Amniotic stem cell (primary cell): ENCODE measurements at places on chromosomes 5 and 9.

DNA sequence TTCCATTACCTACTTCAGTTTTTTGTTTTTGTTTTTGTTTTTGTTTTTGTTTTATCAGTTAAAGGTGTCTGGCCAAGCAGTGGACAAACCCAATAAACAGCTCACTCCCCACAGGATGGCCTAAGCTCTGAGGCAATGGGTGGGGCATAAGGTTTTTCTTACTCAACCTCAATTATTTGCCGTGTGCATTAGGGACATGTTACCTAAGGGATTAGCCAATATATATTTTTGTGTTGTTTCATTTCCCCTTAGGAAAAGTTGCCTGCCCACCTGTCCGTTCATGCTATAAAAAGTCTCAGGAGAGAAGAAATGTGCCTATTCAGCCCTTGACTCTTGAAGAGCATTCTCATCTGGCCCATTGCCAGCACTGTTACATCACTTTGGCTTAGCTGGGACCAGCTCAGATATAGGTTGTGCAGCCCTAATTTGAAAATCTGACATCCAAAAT lies 7.3 kb downstream of the SH3RF2 start:
- DNase-seq: no peak

GRCh38 chr5:91178461-91178860 lies 204.7 kb downstream of the ARRDC3 start:
- no peak for DNase-seq

DNA sequence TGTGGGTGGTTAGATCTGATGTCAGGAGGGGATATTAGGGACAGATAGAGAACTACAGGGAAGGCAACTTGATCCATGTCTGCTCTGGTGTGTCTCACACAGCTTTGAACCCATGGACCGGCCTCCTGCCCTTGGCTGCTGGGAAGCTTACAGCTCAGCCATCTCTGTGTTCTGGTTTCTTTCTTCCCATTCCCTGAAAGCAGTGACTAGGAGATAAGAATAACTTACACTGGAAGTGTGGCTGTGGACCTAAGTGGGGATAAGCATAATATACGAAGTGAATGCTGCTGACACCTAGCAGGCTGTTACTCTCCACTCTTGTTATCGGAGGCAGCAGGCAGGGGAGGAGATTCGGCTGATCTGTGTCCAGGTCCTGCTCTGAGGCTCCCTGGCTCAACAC lies 282.3 kb upstream of the TUT7 start:
- no peak for DNase-seq

GRCh38 chr9:120411862-120412424 lies 168.0 kb downstream of the CDK5RAP2 start:
- DNase-seq: no peak

DNA sequence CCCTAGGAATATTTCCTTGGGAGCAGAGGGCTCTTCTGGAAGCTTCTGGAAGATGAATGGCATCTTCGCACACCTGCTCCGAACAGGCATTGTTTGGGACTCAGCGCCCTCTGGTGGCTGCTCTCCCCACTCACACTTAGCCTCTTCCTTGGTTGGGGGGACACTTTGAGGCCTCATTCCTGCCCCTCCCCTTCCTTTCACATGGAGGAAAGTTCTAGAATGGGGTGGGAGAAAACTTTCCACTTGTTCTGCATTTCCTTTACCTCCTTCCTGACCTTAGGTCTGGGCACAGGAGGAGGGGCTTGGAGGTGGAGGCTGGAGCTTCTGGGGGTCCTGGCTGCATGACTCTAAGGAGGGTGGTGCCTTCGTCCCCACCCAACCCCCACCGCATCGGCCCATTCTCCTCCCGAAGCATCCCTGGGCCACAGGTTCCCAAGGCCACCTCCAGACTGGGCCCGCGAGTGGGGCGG lies 19.3 kb upstream of the SMIM32 start:
- no peak for DNase-seq

GRCh38 chr5:73901455-73901854 lies 275.5 kb downstream of the ARHGEF28 start:
- no peak for DNase-seq

DNA sequence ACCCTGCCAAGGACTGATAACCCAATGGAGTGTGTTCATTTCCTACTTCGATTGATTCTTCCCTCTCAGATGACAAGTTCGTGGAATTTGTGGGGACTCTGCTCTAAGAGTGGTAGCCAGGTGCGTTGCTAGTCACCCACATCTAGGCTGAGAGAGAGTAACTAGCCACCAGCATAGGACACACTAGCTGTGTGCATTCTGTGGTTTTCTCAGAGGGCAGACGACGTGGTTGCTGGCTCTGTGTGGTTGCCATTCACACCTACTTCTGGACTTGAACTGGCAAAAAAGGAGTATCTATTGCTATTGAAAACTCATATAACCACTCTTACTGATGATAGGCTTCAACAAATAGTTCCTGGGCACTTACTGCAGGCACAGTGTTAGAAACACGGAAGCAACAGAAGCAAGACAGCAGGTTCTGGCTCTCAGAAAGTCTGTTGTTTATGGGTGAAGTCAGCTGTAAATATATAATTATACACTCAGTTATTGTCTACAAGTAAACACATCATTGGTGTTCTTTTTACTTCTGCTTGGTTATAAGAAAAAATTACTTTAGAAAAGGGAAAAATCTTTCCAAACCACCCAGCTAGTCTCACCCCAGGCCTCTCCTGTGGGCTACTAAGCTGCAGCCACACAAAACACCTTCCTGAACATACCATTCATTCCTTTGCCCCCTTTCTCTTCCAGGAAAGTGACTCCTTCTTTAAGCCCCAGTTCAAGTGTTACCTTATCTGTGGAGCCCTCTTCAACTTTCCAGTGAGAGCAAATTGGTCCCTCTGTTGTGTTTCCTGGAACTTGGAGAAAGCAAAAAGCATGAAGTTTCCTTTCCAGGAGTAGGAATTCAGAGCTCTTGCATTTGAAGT lies 151.1 kb upstream of the HAPLN1 start:
- no peak for DNase-seq

- no peak for DNase-seq
Measured at GRCh38 chr5:167820101-167820990, 471.1 kb upstream of the WWC1 start.
